ENCODE measurements at places on chromosomes 6 and 20.

GRCh38 chr6:43939281-43940070 is 169.5 kb downstream of the VEGFA start:
- DNase-seq = no peak

GRCh38 chr20:22807045-22807444 is 222.7 kb upstream of the FOXA2 start:
- DNase-seq = no peak

- DNase-seq = no peak
Observed at GRCh38 chr6:5220443-5220842, 40.3 kb downstream of the LYRM4 start.

GRCh38 chr6:90818163-90818562 is 231.3 kb upstream of the MAP3K7 start:
- no peak for DNase-seq

- no peak for DNase-seq
Observed at GRCh38 chr6:2799936-2800527, 34.8 kb downstream of the WRNIP1 start.

DNA sequence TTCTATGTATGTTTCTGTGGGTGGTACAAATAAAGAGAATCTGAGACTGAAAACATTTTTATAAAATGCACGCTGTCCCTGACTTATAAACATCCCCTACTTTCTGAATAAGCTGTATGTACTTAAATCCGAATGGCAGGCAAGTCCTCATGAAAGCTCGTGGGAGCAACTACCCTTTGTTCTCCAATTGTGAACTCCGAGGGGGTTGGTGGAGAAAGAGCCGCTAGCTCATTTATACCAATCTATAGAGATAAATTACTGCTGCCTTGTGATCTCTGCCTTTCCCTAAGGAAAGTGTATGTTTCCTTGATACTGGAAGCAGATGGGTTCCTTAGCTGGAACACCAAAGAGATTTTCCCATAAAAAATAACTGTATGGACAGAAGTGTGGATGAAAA is 84.5 kb downstream of the GJA10 start:
- DNase-seq = no peak

DNA sequence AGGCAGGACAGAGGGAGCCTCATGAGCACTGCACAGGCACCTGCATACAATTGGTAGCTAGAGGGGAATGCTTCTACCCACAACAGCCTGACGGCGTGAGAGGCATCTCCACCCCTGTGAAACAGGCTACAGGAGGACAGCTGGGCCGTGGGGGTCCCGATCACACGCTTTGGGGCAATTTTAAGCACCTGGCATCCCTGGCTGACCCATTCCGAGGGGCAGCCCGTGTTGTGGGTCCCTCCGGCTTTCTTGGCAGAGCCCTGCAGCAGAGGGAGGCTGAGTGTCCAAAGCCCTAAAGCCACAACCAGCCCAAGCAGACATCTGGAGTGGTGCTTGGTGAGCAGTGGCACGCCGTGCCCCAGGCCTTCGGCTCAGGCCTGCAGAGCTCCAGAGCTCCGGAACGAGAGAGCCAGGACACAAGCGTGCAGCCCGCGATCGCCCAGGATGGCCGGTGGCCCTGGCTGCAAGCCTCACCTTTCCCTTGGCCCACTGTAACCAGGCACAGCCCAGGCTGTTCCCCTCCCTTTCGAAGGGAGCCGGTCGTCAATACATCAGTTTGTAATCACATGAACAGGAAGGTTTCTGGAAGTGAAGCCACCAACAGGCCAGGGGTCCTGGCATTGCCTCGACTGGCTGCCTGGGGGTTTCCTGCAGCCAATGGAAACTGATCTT is 81.4 kb downstream of the DLL1 start:
- no peak for DNase-seq

DNA sequence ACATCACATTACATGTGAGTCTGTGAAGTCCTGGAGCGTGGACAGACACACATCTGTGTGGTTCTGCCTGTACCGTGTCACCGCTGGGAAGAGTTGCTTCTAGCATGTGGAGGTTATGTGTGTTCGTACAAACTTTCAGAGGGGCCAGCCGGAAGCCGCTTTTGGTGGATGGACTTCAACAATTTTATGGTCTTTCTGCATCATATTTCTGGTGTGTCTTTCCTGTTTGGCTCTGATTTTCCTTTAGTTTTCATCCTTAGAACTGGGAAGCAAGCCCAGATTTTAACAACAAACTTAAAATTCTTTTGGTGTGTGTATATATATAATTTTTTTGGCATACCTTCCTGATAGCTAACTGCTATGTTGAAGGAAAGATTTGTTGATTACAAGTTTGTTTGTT is 71.2 kb downstream of the TIAM2 start:
- DNase-seq = no peak

GRCh38 chr20:40980828-40981310 is 47.8 kb upstream of the TOP1 start:
- DNase-seq = no peak

DNA sequence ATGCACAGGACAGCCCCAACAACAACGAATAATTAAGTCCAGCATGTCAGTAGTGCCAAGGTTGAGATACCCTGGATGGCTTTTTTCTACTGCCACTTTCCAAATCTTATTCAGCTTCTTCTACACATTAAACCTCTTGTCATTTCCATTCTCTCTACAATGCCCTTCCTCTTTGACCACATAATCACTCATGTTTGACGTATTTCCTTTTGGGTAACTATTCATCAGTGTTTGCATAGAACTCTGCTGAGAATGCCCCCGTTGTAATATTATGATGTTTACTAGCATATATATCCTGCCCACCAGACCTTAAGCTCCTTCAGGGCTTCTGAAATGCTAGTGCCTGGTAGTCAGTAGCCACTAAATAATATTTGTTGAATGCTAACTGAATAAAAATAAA is 515.3 kb upstream of the RNF217 start:
- no peak for DNase-seq

- no peak for DNase-seq
Observed at GRCh38 chr20:33672426-33673113, 1.7 kb downstream of the NECAB3 start.

GRCh38 chr6:159608961-159609651 is 83.9 kb downstream of the SOD2 start:
- DNase-seq = no peak

GRCh38 chr6:11093376-11093625 is 333 bp upstream of the SMIM13 start:
- DNase-seq = no peak

Measured in D721Med (cell line).